ENCODE measurements at places on chromosomes 12 and 14.

GRCh38 chr14:99699861-99700260 is 15.8 kb downstream of the CYP46A1 start:
- no peak for DNase-seq

GRCh38 chr14:61332658-61333029 is 11.3 kb downstream of the PRKCH start:
- DNase-seq: no peak

DNA sequence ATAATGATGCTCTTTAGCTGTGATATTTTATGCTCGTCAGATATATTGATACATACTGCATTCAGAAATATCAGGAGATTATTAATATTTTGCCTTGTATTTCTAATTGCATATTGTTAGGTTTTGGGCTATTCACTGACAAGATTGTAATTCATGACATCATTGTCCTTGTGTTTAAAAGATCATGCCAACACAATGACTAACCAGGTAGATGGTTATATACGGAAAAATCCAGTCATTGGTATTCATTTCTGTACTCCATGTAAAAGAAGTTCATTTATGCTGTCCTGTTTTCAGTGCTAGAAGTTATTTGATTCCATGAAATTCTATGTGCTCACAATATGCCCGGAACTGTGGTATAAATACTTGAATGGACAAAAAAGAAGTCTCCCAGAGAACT is 107.5 kb downstream of the KITLG start:
- DNase-seq: no peak

- peak; percentile 64 for DNase-seq
Observed at GRCh38 chr14:83556746-83557453, 1973.0 kb upstream of the FLRT2 start.

GRCh38 chr12:75632442-75632841 is 121.0 kb upstream of the KRR1 start:
- DNase-seq: peak; percentile 24

DNA sequence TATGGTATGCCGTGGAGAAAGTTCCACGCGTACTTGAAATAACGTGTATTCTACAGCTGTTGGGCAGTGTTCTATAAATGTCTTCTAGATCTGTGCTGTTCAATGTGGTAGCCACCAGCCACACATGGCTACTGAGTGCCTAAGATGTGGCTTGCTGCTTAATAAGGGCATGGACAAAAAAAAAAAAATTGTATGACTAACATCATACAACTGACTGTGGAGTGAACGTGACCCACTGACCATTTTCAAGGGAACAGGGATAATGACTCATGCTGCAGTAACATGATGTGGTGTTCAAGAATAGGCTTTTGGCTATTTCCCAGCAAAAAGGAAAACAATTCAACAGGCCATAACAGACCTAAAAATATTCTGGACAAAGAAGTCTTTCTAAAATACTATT is 13.0 kb downstream of the ATG14 start:
- peak; percentile 94 for DNase-seq

GRCh38 chr12:25988505-25988904 is 30.0 kb downstream of the RASSF8 start:
- no peak for DNase-seq

DNA sequence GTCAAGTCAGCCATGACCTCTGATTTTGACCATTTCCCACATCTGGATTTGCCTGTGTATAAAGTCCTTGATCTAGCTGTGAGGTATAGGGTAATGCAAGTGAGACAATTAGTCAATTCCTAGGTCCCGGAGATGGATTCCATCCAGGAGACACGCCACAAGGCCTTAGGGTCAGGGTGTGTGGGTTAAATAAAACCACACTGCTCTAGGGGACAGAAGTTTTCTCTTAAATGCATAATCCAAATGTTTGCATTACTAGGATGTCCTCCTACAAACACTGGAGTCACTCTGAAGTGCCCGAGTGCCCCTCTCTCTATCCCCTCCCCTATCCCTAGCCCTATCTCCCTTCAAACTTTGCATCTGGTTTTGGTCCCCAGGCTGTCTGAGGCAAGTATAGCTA is 26.8 kb downstream of the LRIG3 start:
- no peak for DNase-seq

DNA sequence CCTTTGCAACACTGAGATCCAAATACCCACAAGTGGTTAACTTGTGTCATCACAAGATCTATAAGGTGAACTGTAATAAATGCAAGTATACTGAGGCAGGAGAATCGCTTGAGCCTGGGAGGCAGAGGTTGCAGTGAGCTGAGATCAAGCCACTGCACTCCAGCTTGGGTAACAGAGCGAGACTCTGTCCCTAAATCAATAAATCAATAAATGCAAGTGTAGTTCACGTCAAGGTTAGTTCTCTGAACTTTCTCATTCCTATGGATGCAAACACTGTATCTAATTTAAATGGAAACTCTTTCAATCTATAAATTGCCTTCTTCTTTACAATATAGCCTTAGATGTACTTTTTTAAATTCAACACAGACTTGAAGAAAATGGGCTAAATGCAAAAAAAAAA is 3.2 kb downstream of the MAGOHB start:
- DNase-seq: no peak

DNA sequence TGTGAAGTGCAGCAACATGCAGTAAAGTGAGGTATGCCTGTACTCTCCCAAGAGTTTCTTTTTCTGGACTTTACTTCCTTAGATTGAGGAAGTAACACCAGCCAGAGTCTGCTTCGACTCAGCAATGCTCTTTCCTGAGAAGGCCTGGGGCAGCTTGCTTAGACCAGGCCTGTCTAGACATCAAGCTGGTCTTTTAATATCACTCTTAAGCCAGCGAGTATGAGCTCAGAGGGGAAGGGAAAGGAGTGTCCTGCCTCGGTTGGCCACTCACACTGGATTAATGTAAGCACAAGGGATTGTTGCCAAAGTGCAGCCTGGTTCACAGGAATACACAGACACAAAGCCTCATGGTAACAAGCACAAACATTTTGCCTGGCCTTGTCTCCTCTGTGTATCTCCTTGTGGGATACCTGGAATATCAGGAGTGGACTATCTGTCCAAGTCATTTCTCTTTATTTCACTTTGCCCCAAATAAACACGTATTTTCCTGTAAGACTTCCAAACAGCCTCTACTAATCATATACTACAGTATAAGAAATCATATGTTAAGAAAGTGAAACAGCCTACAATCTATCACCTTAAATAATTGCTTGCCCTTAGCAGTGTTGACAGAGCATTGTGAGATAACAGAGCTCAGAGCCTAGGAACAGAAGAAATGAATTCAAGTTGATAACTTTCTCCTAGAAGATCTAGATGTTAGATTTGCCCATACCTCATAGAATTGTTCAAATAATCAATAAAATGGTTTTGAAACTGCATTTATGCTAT is 121.2 kb upstream of the DAAM1 start:
- DNase-seq: no peak

GRCh38 chr12:111353026-111353425 is 15.9 kb downstream of the PHETA1 start:
- DNase-seq: no peak

DNA sequence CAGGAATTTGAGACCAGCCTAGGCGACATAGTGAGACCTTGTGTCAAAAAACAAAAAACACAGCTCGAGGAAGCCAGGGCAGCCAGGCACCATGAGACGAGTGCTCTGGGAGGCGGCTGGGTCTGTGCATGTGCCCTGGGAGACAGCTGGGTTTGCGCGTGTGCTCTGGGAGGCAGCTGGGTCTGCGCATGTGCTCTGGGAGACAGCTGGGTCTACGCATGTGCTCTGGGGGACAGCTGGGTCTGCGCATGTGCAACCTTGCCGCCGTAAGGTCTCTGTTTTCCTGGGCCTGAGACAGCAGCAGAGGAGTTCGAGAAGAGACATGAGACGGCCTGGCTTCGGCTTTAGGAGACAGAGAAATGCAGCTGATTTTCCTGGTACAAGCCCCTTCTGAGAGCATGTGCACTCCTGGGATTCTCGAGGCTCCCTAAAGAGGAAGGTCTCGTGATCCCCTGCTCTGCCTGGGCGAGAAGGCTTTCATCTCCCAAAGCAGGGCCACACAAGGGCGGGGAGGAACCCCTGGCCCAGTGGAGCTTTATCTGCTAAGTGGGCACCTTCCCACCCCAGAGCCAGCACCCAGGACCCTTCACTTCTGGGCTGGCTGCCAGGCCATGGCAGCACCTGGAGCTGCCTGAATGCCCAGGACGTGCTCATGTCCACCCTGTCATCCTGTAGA is 3.5 kb upstream of the BDKRB1 start:
- DNase-seq: no peak

- no peak for DNase-seq
Observed at GRCh38 chr12:13171921-13172859, 24.3 kb upstream of the EMP1 start.

- no peak for DNase-seq
Observed at GRCh38 chr14:100442036-100442435, 118.9 kb downstream of the SLC25A47 start.

Data from astrocyte of the cerebellum (primary cell).